Epithelial cell of esophagus (primary cell): ENCODE measurements at places on chromosomes 5 and 9.

- DNase-seq: peak; percentile 21
Measured at GRCh38 chr9:86602715-86603114, 248.5 kb upstream of the TUT7 start.

GRCh38 chr5:50553560-50553984, 112.5 kb upstream of the EMB start:
- peak; percentile 33 for DNase-seq

GRCh38 chr9:77887662-77888061, 143.9 kb downstream of the GNAQ start:
- DNase-seq: peak; percentile 19

GRCh38 chr9:15696979-15697378, 144.1 kb downstream of the CCDC171 start:
- no peak for DNase-seq

DNA sequence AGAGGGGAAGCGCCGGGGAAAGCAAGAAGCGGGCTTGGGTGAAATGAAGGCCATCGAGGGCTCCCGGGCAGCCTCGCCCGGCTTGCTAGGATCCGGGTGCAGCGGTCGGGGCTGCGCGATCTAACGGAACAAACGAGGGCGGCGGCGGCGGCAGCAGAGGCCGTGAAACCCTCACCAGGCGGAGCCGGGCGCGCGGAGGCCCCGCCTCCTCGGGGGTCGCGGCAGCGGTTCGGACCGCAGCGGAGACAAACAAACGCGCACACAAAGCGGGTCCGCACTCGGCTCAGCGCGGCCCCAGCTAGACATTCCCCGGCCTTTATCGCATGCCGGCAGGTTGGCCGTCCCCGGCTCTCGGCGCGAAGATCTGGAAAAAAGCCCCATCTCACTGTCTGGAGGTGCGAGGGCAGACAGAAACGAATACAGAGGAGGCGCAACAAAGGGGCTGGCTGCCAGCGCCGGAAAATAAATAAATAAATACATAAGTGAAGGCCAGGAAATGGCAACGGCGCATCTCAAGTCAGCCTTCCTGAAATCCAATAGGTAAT, 10.5 kb upstream of the TRIM36 start:
- DNase-seq: peak; percentile 10

DNA sequence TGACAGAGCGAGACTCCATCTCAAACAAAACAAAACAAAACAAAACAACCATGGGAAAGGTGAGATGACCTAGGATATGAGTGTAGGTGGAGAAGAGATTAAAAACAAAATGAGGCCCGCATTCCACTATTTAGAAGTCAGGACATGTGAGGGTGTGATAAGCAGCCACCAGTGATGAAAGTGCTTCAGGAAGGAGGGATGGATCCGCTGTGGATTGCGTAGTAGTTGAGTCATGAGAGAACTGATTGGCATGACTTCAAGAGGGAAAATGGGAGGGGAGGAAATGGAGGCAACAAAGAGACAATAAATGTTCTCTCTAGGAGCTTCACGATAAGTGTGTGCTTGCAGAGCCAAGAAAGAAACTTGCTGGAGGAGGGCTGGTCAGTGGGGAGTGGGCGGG, 367.6 kb downstream of the ARL15 start:
- DNase-seq: peak; percentile 88

- DNase-seq: no peak
Measured at GRCh38 chr9:6040077-6040476, 24.7 kb upstream of the RANBP6 start.

DNA sequence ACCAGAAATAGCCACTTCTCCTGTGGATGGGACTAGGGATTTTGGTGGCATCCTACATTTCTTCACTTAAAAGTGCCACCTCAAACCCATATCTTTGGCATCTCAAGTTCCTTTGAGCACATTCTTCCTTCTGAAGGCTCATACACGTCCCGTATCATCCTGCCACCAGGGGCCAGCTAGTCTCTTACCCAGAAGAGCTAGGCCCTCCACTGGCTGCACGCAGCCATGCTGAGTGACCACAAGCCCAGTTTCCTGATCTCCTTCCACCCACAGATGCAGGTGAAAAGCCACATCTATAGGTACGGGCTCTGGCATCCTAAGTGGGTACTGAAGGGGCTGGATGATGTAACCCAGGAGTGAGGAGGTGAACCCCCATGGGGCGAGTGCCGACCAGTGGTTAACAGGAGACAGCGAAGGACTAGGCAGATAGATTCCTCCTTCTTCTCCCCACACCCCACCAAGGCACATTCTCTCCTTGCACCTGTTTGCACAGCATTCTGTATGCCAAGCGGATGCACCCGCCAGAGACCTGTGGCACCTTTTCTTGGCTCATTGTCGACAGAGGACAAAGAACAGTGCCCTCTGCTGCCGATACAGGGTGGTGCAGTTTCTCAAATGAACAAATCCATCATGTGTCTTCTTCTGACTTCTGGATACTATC, 14.4 kb upstream of the SCGB3A1 start:
- DNase-seq: peak; percentile 55

DNA sequence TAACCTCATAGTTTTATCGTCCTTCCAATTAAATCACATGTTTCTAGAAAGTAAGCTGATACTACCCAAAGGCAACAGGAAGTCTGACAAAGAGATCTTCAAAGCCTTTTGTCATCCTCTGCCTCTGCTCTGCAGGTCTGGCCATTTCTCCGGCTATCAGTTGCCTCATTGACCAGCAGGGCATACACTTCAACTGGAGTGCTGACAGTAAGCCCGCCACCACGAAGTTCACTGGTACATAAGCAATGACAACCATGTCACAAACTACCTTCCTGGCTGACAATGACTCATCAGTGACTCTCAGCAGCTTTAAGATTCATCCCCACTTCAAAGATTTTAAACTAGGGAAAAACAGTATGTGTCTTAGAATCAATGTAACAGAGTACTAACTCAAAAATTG, 20.6 kb downstream of the SPTLC1 start:
- DNase-seq: peak; percentile 13

DNA sequence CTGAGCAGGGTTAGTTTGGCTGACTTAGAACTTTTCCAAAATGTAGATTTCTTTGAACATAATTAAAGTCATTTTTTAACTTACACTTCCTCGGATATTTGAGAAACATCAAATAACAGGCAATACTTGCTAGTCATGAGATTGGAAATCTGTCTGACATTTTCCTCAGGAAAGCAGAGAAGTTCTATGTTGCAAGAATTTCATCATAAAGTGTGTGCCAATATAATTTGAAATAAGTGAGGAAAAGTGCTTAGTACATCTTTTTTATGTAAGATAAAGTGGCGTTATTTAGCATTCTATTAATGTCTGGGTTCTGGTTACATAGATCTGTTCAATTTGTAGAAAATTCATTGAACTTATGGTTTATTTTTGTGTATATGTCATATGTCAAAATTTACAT, 48.7 kb upstream of the C5orf47 start:
- DNase-seq: no peak

- no peak for DNase-seq
Measured at GRCh38 chr9:100580257-100580656, 2.4 kb downstream of the CAVIN4 start.

- DNase-seq: no peak
Measured at GRCh38 chr5:120544043-120544442, 79.9 kb downstream of the PRR16 start.

DNA sequence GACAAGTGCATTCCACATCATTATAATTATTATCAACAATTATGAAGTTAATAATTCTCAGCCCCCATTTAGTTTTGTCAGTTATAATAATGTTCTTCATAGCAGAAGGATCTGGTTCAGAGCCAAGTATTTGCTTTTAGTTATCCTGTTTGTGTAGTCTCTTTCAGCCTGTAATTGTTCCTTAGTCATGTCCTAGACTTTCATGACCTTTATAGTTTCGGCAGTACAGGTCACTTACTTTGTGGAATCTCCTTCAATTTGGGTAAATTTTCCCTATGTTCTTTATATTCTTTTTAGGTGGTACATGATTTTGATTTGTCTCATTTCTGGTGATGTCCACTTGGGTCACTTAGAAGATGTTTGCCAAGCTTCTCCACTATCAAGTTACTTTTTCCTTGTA, 34.3 kb downstream of the UBE2R2 start:
- no peak for DNase-seq
